Ureter (tissue), 1 donor: ENCODE measurements at places on chromosomes 4 and X. TPM values are rescaled to one million over a fixed set of nuclear protein-coding genes. Genes with fewer than 3 reads are reported as not detected.
A peak's percentile ranks its signal among the peaks of the same experiment; 100 is the strongest.

XPNPEP2 gene
- total RNA-seq = 6.0 TPM

- DNase-seq = no peak
These were observed 12.2 kb upstream of the TMEM164 start for GRCh38 chrX:109990582-109991276.

DNA sequence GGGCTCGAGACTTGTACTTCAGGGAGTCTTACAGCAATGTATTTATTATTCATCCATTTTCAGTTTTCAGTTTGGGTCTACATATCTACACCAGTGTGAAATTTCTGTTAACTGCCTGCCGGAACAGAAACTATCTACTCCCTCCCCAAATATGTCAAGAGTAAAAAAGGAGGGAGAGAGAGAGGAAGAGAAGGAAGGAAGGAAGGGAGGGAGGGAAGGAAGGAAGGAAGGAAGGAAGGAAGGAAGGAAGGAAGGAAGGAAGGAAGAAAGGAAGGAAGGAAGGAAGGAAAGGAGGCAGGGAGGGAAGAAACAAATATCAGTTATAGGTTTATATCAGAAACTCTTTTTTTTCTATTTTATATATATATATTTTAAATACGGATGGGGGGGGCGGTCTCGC, 12.6 kb downstream of the RPL39 start:
- no peak for DNase-seq

- no peak for DNase-seq
These were observed 348.3 kb downstream of the PCDH7 start for GRCh38 chr4:31068257-31069075.

- no peak for DNase-seq
These were observed 95.2 kb upstream of the DKK2 start for GRCh38 chr4:107131295-107131694.

IGFBP7 gene
- total RNA-seq = 487 TPM

DNA sequence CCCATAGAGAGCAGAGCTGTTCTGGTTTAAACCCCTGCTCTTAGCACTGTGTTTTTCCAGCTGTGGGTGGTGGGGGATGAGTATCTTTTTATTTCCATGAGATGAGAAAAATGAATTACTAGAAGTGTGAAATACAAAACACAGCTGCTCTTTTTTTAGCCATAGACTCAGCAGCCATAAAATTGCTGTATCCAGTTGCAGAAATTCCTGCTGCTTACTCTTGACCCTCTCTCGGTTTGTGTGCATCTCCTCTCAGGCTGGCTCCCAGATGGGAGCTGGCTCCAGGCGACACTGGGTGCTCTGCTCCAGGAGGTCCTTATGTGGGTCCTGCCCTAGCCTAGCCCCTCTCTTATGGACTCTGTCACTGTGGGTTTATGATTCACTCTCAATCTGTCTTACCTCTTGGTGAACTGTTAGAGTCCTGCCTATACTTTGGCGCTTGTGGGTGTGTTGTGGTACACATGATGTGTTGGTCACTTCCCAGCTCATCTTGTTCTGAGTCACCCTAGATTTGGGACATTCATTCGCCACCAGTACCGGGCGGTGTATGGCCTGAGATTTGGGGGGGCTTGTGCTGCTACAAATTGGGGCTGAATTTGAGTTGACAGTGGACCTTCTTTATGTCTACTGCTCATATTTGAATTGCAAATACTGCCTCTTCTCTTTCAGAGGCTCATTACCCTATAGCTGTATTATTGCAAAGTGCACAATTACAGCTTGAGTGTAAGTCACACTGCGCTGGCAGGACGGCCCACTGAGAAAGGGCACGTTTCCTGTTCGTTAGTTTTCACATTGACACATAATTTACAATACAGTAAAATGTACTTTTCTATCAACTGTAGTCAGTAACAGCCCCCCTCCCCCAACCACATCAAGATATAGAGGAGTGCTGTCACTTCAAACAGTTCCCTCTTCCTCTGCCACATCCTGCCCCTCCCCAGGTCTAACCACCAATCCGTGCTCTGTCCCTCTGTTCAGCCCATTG, 46.9 kb upstream of the MSANTD1 start:
- DNase-seq = no peak

KCNE5 gene
- 0.26 TPM for total RNA-seq

GRCh38 chr4:121881158-121881557, 10.9 kb upstream of the BBS7 start:
- DNase-seq = no peak

KLHL13 gene
- total RNA-seq = 14.2 TPM

DNA sequence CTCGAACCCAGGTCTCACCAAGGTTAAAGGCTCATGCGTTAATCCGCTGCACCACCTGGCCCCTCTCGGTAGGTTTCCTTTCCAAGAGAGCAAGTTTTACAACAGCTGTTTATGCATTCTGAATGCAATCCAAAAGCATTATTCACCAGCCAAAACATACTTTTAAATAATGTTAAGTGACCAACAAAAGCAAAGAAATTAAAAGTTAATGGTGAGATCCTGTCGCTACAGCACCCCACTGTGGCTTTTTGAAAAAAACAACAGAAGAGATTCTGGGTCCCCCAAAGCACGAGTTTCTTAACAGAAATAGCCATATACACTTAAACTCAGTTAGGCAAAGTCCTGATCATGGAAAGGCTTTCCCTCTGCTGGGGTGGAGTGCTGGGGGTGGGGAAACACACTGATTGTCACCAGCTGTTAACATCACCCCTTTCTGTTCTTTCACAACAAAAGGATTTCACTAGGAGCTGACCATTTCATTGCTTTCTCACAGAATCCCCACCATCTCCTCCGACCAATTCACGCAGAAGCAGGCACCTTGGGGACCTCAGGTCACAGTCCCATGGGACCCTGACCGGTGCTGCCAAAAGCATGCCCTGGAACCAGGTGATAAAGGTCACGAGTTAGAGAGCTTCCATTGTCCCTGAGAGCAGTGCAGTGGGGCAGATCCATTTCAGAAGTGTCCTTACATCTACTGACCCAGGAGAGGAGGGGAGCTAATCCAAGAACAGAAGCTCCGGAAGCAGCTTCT, 51.2 kb downstream of the ZNF827 start:
- DNase-seq = no peak

DNA sequence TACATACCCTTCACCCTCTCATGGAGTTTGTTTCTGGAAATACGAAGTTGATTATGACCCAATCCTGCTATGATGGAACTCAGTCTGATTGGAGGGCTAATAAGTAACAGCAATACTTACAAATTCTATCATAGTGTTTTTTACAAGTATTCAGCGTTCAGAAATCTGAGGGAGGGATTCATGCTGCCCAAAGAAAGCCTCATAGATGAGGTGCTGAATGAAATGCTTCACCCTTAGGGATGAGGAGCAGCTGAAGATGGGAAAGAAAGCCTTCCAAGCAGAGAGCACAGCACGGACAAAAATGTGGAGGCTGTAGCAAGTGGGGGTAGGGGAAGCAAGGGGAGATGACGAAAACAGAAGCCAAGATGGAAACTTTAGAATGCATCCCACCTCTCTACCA, 27.9 kb upstream of the TBC1D1 start:
- DNase-seq = no peak

ERAS gene
- total RNA-seq = not detected

DNA sequence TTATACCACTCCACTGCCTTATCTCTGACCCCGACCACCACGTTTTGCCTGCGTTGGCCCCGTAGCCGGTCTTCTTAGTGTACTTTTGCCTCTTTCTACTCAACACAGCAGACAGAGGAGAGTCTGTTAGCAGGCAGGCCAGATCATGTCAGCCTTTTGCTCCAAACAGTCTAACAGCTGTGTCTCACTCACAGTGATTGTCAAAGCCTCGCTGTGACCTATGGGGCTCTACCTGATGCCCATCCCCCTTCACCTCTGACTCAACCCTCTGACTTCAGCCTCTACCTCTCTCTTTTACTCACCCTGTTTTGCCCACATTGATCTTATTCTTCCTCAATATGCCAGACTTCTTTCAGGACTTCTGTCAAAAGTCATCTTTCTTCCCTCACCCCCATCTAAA, 127.1 kb downstream of the TRIML1 start:
- no peak for DNase-seq

ARHGAP6 gene
- 29.6 TPM for total RNA-seq

TMEM31 gene
- total RNA-seq = not detected

DNA sequence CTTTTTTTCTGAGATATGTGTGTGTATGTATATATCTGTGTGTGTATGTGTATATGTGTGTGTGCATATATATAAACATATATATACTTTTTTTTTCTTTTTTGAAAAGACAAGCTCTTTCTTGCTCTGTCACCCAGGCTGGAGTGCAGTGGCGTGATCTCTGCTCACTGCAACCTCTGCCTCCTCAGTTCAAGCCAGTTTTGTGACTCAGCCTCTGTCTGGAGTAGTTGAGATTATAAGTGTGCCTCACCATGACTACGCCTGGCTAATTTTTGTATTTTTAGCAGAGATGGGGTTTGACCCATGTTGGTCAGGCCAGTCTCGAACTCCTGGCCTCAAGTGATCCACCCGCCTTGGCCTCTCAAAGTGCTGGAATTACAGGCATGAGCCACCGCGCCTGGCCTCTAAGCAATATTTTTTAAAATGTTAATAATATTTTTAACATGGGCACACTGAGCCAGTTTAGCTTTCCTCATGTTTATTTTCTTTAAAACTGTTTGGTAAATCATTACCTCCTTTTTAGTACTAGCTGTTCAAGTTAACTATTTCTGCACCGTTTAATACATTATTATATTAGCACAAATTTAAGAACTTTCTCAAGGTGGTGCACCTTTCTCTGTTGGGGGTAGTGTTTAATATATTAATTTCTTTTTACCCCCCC, 33.3 kb downstream of the BBS12 start:
- DNase-seq = no peak

DNA sequence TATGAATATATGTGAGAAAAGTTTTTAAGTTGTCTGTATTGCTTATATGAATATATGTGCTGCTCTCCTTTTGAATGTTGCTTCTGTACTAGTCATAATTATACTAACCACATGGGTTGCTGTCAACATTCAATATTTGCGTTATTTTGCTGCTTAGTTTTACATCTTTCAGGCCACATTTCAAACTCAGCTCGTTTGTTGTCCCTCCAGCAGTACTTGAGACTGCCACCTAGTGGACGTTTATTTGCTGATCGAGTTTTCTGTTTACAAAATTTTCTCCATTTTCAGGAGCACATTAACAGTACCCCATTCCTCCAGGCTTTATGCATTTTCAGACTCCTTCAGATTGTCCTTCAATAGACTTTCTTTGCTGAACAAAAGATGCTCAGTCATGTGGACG, 75.8 kb downstream of the NUDT11 start:
- no peak for DNase-seq

DNA sequence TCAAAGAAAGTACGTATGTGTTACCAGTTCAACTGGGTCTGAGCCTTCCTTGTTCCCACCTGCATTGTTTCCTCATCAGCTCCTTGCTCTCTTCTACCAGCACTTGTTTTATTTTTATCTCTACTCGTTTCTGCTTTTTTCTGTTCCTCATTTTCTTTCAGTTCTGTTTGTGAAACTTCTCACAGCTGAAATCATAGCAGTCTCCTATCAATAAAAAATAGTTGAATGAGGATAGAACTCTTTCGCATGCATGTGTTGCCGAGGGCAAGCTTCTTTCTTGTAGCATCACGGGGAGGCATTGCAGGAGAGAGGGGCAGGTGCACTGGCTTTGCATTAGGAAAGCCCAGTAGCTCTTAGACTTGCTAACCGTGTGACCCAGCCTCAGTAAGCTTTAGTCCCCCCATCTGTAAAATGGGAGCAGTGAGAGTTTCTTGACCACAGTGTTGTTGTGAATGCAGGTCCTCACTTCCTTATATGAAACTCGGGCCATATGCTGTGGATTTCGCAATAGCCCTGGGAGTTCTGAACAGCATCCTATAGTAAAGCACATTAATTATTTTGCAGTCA, 24.7 kb downstream of the OFD1 start:
- DNase-seq = no peak

DNA sequence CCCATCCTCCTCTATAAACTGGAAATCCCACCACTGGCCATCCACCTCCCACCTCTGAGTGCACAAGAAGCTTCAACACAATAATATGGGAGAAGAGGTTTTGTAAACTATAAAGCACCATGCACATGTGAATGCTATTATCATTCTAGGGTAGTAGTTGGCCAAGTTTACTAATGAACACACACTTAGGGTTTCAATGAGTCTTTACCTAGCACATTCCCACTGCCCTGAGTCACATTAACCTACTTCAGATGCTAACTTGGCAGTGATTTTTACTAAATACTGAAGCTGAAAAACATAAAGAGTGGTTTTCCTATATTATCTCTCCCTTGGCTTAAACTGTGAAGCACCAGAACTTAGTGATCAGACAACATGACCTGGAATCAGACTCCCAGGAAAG, 93.9 kb downstream of the SH3KBP1 start:
- no peak for DNase-seq

DNA sequence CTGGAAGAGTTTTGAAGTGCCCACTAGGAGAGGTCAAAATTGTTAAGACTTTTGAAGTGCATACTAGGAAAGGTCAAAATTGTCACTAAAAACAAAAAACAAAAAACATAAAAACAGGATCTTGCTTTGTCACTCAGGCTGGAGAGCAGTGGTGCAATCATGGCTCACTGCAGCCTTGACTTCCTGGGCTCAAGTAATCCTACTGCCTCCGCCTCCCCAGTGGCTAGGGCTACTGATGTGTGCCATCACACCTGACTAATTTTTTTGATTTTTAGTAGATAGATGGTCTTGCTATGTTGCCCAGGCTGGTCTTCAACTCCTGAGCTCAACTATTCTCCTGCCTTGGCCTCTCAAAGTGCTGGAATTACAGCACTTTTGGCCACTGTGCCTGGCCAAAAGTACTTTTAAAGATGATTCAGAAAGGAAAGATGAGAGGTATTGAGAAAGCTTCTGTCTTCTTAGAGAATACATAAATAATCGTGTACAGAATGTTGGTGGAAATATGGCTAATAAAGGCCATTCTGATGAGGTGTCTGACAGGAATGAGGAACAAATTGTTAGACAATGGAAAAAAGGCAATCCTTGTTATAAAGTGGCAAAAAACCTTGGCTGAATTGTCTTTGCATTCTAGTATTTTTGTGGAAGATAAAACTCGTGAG, 43.3 kb upstream of the STX18 start:
- no peak for DNase-seq

- no peak for DNase-seq
These were observed 124.6 kb downstream of the RAP1GDS1 start for GRCh38 chr4:98385831-98386230.

- DNase-seq = no peak
These were observed 6.7 kb upstream of the CD38 start for GRCh38 chr4:15771216-15772058.

GRCh38 chr4:77800483-77801259, 18.5 kb downstream of the CNOT6L start:
- no peak for DNase-seq

GRCh38 chr4:48375651-48376304, 34.4 kb downstream of the SLAIN2 start:
- peak; percentile 43 for DNase-seq

BCOR gene
- 41.3 TPM for total RNA-seq

DNA sequence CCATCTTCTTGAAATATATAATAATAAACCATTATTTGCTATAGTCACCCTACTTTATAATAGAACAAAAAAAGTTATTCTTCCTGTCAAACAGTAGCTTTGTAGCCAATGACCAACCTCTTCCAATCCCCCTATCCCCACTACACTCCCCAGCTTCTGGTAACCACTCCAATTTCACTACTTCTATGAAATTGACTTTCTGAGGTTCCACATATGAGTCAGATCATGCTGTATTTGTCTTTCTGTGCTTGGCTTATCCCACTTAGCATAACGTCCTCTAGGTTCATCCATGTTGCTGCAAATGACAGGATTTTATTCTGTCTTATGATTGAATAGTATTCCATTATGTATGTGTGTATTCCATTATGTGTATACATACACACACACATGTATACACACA, 809.7 kb upstream of the NDST4 start:
- no peak for DNase-seq

SUPT20HL2 gene
- total RNA-seq = 0.57 TPM

SPRY1 gene
- total RNA-seq = 197 TPM

CLDN34 gene
- total RNA-seq = 4.6 TPM
